ENCODE measurements at places on chromosomes 3 and 15. TPM values are rescaled to one million over a fixed set of nuclear protein-coding genes. Genes with fewer than 3 reads are reported as not detected.

Gene PYGO1
- 2.4 TPM for total RNA-seq

Gene SPATA12
- 0.10 TPM for total RNA-seq

Gene AQP9
- total RNA-seq = not detected

Gene MTMR10
- total RNA-seq = 19.5 TPM

Gene KLF15
- total RNA-seq = 0.10 TPM

Gene EPHA3
- total RNA-seq = 0.05 TPM

Gene PATL2
- total RNA-seq = 0.49 TPM

Gene EIF2A
- total RNA-seq = 70.0 TPM

Gene KAT2B
- total RNA-seq = 16.4 TPM

Gene MCF2L2
- 1.0 TPM for total RNA-seq

Gene CTXN2
- 0.05 TPM for total RNA-seq

Measured in Panc1 (cell line).